ENCODE measurements at places on chromosomes 3 and 15. TPM values are rescaled to one million over a fixed set of nuclear protein-coding genes. Genes with fewer than 3 reads are reported as not detected.
A peak's percentile ranks its signal among the peaks of the same experiment; 100 is the strongest.

RBP2 gene
- total RNA-seq, result not detected

SGO1 gene
- total RNA-seq, result 0.17 TPM

CYP19A1 gene
- 0.55 TPM for total RNA-seq

GRCh38 chr3:71984843-71985613 lies 200.1 kb upstream of the PROK2 start:
- DNase-seq, result no peak

DNA sequence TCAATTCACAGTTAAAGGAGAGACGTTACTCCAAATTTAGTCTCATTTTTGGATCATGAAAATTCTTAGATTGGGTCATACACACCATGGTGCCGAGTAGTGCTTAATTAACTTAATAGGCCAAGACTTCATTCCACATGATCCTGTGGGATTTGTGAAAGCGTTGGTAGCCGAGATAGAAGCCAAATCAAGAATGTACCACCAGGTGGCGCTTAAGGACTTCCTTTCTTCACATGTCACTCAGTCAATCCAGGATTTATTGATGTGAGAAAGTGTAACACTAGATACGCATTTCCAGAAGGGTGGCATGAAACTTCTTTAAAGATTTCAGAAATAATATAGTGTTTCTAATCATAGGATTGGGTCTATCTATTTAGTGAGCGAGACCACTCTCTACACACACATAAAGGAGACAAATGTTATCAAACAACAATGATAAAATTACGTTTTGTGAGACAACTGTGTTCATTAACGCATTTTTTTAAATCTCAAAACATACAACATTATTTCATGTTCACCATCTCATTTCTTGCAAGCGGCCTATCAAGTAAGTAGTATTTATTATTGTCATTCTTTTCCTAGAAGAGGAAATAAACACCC lies 436.1 kb downstream of the CHL1 start:
- no peak for DNase-seq

DNA sequence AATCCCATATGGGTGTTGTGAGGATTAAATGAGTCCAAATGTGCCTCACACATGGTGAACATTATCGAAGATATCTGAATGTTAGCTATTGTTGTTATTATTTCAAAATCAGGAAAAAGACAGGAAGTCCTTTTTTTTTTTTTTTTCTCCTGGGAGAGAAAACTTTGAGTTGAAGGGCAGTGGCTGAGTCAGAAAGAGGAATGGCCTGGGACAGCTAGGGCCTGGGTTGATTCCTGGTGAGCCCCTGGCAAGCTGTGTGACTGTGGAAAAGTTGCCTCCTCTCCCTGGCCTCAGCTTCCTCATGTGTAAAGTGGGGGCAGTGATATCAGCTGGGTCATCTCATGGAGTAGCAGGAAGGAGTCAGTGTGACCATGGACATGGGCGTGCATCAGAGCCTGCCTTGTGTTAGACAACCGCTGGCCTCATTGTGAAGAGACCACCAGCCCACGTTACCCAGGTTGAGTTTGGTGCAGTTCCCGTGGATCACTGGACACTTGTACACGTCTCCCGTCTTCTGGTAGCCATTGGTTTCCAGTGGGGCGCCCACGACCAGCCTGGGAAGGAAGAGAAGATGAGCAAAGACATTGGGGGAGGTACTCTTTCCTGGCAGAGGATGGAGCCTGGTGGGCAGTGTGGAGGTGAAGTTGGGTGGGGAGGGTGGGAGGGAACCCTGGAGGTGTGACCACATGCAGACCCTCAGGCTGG lies 63.1 kb downstream of the ITGA11 start:
- no peak for DNase-seq

GRAMD2A gene
- total RNA-seq, result not detected

DNA sequence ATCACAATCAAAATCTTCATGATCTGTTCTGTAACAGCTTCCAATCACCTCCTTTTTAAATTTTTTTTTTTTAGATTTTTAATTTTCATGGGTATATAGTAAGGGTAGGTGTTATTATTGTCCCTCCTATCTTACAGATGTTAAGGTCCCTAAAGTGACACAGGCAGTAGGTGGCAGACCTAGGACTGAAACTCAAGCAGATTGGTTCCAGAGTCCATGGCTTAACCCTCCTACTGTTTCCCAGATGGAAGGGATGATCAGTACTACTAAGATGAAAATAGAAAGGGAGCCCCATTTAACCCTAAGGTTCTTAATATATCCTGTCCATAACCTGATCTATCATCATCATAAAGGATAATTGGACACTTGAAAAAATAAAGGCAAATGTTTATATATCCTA lies 57.1 kb downstream of the CHAC1 start:
- no peak for DNase-seq

DNA sequence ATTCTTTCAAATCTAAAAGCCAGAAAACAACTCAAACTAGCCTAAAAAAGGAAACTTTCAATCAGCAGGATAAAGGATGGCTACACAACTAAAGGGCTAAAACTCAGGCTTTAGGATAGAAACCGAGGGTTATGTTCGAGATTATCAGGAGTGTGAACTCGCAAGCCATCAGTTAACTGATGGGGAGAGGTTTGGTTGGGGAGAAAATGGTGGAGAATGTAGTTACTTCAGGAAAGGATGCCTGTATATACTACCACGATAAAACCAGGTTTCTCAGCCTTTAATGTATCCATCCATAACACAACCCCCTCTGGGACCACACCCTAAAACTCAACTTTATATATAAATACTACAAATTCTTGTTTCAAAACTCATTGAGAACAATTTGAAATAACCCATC lies 22.2 kb downstream of the TRA2B start:
- no peak for DNase-seq

DNA sequence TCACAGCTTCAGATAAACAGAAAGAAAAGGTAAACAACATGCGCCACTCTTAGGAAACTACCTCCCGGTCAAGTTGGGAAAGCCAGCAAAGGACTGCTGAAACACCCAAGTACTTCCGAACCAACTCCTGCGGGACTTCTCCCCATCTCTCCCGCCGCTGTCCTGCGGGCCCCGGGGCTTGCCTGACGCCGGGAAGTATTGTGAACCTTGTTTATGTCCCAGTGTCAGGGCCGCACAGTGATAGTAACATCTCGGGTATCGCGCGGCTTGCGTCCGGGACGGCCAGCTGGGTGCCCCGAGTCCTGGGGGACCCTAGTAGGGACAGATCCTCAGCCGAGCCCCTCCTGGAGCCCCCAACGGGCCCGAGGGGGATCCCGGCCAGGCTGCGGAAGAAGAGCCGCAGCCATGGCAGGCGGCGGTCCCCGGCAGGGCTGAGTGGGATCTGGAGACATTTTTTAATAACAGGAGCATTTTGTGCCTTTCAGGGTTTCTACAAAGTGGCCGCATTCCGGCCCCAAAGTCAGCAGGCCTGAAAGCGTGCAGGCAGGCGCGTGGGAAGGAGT lies 756 bp downstream of the CLPX start:
- peak; percentile 72 for DNase-seq

GRCh38 chr15:77607111-77607893 lies 25.4 kb downstream of the LINGO1 start:
- peak; percentile 45 for DNase-seq

DNA sequence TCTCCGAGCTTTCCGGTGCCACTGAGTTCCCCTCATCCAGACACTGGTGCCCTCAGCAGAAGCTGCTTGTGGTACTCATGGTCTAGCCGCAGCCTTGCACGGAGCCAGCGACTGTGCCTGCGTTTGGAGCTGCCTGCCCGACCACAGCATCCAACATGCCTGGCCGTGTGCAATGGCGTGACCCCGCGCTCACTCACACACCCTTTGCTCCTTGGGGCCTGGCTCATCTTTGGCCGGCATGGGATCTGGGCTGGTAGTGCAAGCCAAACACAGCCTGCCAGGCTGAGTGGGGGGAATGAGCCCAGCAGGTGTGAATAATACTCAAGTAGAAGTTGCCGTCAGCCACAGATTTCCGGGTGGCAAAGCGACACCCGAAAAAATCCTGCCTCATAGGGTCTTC lies 1178.7 kb upstream of the GBE1 start:
- DNase-seq, result peak; percentile 15

- no peak for DNase-seq
These were observed 25.3 kb upstream of the ANKRD28 start for GRCh38 chr3:15823092-15823491.
